A549 treated with AZD2906 at 1 μM for 4 hours (cell line): ENCODE measurements at places on chromosomes 12 and 14. TPM values are rescaled to one million over a fixed set of nuclear protein-coding genes. Genes with fewer than 3 reads are reported as not detected.

The CCDC177 gene
- total RNA-seq, result 0.02 to 0.05 TPM (median 0.03 TPM) in 5 replicates

The SCN8A gene
- total RNA-seq, result 1.1 to 1.8 TPM (median 1.6 TPM) in 5 replicates

The PAX9 gene
- total RNA-seq, result 2.1 to 3.6 TPM (median 3.3 TPM) in 5 replicates

The ARHGEF25 gene
- 4.2 to 5.6 TPM (median 5.4 TPM) in 5 replicates for total RNA-seq

The FOXN4 gene
- total RNA-seq, result 0.04 to 0.11 TPM (median 0.07 TPM) in 5 replicates

The RERGL gene
- not detected in 5 replicates for total RNA-seq

The KSR2 gene
- 0.55 to 0.76 TPM (median 0.60 TPM) in 5 replicates for total RNA-seq

The ABCD2 gene
- total RNA-seq, result not detected in 5 replicates

The AGAP2 gene
- 0.09 to 0.23 TPM (median 0.16 TPM) in 5 replicates for total RNA-seq

The MSRB3 gene
- 20.4 to 22.6 TPM (median 22.4 TPM) in 5 replicates for total RNA-seq

The ZCRB1 gene
- total RNA-seq, result 52.8 to 68.9 TPM (median 55.1 TPM) in 5 replicates

The IFNG-AS1 gene
- not detected in 5 replicates for total RNA-seq
